ENCODE measurements at places on chromosomes 2 and 18. TPM values are rescaled to one million over a fixed set of nuclear protein-coding genes. Genes with fewer than 3 reads are reported as not detected.

- H3K4me3 ChIP-seq = no peak overlapping the region
- no peaks in the 10 kb centered on the region for H3K27me3 ChIP-seq
- no peaks in the 10 kb centered on the region for H3K36me3 ChIP-seq
- no peak overlapping the region for H3K27ac ChIP-seq
- H3K4me1 ChIP-seq = no peaks in the 10 kb centered on the region
- DNase-seq = no peak
These were observed 101.3 kb downstream of the PTPRM start for GRCh38 chr18:7668392-7668791.

Gene DIPK1C
- total RNA-seq = not detected

- H3K27ac ChIP-seq = no peak overlapping the region
- H3K27me3 ChIP-seq = peaks cover 3% of the 10 kb centered on the region
- H3K36me3 ChIP-seq = no peaks in the 10 kb centered on the region
- no peaks in the 10 kb centered on the region for H3K4me1 ChIP-seq
- DNase-seq = no peak
These were observed 79.0 kb downstream of the PTGR3 start for GRCh38 chr18:75129717-75130477.

DNA sequence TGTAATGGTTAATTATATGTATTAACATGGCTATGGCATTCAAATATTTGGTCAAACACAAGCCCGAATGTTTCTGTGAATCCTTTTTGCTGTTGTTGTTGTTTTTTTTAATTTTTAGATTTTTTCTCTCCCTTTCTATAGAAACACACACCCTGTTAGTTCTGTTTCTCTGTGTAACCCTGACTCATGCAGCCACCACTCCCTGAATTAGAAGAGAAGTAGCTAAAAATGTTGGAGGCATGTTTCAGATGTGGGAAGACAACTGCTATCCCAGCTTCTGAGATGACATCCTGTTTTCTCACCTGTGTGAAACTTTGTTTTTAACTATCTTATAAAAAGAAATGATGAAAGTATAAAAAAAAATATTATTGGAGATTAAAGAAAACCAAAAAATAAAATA is 219.6 kb upstream of the RGPD4 start:
- no peak overlapping the region for H3K27ac ChIP-seq
- H3K36me3 ChIP-seq = no peaks in the 10 kb centered on the region
- no peak overlapping the region for H3K4me3 ChIP-seq
- H3K4me1 ChIP-seq = no peaks in the 10 kb centered on the region

GRCh38 chr18:75507636-75508035 is 80.1 kb upstream of the SMIM21 start:
- H3K27me3 ChIP-seq = peaks cover 18% of the 10 kb centered on the region
- H3K27ac ChIP-seq = no peak overlapping the region
- no peaks in the 10 kb centered on the region for H3K4me1 ChIP-seq
- no peak overlapping the region for H3K4me3 ChIP-seq
- H3K36me3 ChIP-seq = peaks cover 1% of the 10 kb centered on the region
- DNase-seq = no peak

DNA sequence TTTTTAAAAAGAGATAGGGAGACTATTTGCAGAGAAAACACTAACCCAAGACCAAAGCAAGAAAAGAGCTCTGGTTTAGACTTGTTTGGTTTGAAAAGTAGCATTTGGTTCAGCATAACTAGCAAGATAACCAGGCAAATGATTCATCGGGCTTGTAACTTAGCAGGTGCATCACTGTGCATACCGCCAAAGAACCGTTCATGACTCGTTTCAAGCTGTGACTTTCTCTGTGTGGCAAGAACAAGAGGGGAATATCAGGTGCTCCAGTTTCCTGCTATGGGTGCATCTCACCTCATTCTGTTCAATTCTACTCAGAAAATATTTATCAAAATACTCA is 244.9 kb downstream of the ETAA1 start:
- H3K36me3 ChIP-seq = no peaks in the 10 kb centered on the region
- no peak overlapping the region for H3K27ac ChIP-seq
- no peak overlapping the region for H3K4me3 ChIP-seq
- H3K27me3 ChIP-seq = no peaks in the 10 kb centered on the region

Gene ANKRD30B
- not detected for total RNA-seq

- H3K27me3 ChIP-seq = peaks cover 3% of the 10 kb centered on the region
- H3K36me3 ChIP-seq = no peaks in the 10 kb centered on the region
- no peak for DNase-seq
- H3K27ac ChIP-seq = no peak overlapping the region
These were observed 75.2 kb upstream of the GALNT5 start for GRCh38 chr2:157182204-157182709.

GRCh38 chr2:184199274-184199673 is 399.1 kb upstream of the ZNF804A start:
- H3K27me3 ChIP-seq = no peaks in the 10 kb centered on the region
- H3K4me3 ChIP-seq = no peak overlapping the region
- no peak overlapping the region for H3K27ac ChIP-seq
- no peaks in the 10 kb centered on the region for H3K36me3 ChIP-seq
- no peak for DNase-seq
- H3K4me1 ChIP-seq = no peaks in the 10 kb centered on the region

- no peak overlapping the region for H3K27ac ChIP-seq
- no peak for DNase-seq
- H3K4me3 ChIP-seq = no peak overlapping the region
- no peaks in the 10 kb centered on the region for H3K36me3 ChIP-seq
- H3K4me1 ChIP-seq = peaks cover 17% of the 10 kb centered on the region
These were observed 101.0 kb downstream of the HS6ST1 start for GRCh38 chr2:128217671-128218070.

Gene OTOS
- total RNA-seq = not detected

DNA sequence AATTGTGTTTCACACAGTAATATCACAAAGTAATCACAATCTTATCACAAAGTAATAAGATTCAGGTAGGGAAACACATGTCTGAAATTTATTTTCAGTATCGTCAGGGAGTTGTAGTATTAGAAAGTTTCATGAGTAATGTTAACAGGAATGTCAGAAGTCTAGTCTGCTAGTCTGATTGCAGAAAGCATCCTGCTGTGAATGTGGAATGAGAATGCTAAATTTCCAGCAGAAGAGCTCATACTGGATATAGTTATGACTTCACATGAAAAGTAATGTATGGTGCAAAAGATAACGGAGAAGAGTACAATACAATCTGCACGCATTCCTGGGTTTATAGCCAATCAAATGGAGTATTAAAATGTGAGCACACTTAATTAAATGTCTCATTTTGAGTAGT is 494.7 kb upstream of the SETBP1 start:
- no peaks in the 10 kb centered on the region for H3K4me1 ChIP-seq
- H3K4me3 ChIP-seq = no peak overlapping the region
- DNase-seq = no peak
- H3K27me3 ChIP-seq = no peaks in the 10 kb centered on the region

DNA sequence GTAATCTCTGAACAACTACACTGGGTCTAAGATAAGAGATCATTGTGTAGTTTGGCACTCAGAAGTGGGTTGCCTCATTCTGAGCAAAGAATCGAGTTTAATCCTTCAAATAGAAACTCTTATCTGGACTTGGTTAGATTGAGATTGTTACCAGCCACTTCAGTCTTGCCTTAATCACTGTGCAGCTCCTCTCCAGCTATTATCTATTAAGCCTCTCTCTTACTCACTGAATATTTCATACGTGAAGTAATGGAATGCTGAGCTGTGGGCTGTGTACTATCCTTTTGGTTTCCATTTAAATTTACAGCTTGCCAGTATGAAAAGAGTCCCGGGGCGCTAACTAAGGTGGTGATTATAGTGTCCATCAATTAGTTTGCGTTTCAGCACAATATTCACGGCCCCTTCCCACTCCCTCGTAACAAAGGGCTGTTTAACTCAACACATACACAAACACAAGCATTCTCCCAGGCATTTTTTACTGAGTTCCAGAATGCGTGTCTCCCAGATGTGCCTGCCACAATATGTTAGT is 65.7 kb upstream of the NCKAP5 start:
- no peak overlapping the region for H3K27ac ChIP-seq
- no peak for DNase-seq
- H3K4me3 ChIP-seq = no peak overlapping the region
- H3K36me3 ChIP-seq = no peaks in the 10 kb centered on the region
